ENCODE measurements at places on chromosomes 1 and 21.

DNA sequence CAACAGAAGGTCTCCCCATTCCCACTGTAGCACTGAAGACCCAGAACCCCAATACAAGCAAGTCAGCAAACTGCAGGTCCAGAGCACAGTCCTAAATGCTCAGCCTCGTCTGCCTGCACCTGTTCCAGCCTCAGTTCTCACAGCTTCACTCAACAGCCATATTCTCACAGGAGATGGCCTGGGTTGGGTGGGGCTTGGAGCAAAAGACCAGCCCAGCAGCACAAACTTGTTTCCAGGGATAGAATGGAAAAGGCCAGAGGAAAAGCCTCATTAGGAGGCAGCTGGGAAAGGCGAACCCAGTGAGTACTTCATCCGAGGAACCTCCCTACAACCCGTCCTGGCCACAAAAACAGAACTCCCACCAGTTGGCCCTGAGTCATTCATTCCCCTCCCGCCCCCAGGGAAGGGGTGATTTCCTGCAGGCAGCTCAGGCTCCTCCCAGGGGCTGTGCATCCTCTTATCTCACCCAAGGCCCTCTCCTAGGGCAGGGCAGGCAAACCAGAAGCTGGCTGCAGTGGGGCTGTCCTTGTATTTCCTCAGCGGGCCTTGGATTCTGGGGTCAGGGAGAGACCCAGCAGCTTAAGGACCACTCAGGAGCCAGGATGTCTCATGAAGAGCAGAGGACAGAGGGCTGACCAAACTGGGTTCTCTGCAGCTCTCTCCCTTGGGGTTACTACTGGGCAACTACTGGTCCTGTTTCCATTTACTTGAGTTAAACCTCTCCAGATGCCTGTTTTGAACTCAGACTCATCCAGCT is 7.4 kb upstream of the MPL start:
- no peak for DNase-seq

DNA sequence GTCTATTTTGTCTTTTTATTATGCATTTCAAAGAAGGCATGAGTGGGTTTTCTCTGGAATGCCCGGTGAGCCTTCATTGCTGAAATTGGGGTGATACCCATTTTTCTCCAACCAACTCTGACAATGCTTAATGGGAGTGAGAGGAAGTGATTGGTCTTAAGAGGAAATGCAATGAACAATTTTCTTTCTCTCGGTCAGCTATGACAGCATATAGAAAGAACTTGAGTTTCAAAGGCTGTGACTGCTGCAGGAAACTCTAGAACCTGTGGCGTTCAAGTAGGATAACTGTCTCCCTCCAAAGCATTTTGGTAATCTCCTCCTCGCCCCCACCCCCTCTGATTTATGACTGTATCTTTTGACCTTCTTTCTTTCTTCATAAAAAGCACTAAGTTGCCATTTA is 155.9 kb downstream of the LYPLAL1 start:
- no peak for DNase-seq

DNA sequence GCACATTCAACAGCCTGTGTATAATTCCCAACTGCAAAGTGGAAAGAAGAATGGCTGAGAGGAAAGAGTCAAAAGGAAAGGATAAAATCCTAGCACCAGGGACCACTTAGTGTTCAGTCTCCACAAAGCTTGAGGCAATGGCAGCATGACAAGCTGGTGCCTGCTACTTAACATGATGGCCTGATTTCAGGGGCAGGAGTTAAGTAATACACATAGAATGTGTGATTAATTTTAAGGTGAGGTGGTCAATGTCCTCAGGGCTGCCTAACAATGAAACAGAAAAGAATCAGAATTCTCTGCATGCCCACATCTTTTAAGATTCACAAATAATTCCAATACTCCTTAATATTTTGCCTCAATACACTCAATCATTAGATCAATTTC is 8.9 kb downstream of the P3H1 start:
- no peak for DNase-seq

DNA sequence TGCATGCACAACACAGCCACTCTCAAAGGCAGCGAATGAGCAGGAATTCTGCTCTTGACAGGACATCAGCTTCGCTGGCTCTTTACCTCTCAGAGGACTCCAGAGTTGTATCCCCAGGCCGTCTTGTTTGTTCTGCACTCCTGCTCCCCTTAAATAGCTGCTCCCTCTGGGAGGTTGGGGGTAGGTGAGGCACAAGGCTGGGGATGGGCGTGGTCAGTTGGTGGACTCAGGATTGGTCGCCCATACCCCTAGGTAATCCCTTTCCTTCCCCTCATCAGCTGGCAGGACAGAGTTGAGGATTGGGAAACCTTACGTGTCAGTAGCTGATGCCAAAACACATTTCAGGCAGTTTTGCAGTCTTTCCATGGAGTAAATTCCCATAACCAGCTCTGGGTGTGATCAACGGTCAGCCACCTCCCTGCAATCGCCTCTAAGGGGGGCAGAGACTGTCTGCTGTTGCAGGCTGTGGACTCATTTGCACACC is at the start of gene PLA2G2A:
Gene PLA2G2A, minus strand, starts transcription at position 125 of the 484 bp plus-strand sequence. CDS start 845 bp downstream, outside the sequence.
- no peak for DNase-seq

GRCh38 chr1:236052232-236052993 is 12.5 kb downstream of the NID1 start:
- no peak for DNase-seq

DNA sequence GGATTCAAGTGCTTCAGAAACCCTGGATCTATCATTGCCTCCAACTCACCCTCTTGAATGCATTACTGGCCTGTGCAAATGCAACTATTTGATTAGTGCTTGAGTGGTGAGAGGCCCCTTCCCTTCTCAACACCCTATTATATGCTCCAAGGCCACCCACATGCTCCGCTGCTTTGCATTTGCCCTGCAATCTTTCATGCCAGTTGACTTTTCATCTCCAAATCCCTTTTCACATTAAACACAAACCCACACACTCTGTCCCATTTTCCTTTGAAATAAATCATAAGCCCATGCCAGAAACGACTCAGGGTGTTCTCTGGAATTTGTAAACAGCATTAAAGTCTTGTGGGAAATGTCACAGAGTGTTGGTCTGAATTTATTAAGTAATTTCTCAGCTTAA is 78.9 kb upstream of the CTTNBP2NL start:
- no peak for DNase-seq

GRCh38 chr1:36322786-36323635 is 434 bp downstream of the EVA1B start:
- no peak for DNase-seq

DNA sequence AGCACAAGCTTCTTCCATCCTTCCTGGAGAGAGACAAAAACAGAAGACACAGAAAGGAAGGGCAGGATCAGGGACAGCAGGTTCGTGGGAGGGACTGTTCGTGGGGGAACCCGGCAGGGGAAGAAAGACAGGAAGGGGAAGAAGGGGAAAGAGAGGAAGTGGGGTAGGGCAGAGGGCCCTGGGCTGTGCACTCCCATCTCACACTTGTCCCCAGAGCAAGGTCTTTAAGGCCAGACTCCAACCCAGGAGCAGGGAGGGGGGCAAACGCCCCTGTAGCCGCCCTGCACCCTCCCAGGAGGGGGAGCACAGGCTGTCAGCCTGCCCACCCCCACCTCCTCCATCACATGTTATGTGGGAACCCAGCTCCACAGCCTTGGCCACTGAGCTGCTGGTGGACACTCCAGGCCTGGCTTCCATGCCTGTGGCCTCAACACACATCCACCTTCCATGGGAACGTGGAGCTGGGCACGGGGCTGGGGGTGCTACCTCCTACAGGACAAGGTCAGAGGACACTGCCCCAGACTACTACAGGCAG is 9.3 kb downstream of the SLC19A1 start:
- DNase-seq: no peak

DNA sequence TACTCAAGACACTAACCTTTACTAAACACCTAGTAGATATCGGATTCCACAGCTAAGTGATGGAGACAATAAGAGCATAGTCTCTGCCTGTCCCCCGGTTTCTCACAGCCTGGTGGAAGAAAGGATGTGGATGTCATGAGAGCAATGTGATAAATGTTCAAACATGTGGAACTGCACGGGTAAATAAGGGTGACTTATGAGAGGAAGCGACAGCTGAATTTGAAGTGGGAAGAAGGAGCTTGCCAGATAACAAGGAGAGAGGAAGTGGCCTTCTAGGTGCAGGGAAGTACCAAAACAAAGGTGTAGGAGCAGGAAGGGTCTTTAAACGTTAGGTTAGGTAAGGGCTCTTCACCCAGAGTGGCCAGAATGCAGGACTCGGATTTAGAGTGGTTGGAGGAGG is 178.6 kb upstream of the NRIP1 start:
- no peak for DNase-seq

GRCh38 chr1:218620956-218621355 is 275.8 kb downstream of the TGFB2 start:
- no peak for DNase-seq

- DNase-seq: no peak
These were observed 20.7 kb upstream of the RPE65 start for GRCh38 chr1:68470388-68470970.

- DNase-seq: no peak
These were observed 18.8 kb upstream of the CXADR start for GRCh38 chr21:17494051-17494450.

- DNase-seq: no peak
These were observed 367 bp downstream of the WNT2B start for GRCh38 chr1:112509005-112509659.

GRCh38 chr21:35924714-35925301 is 135.5 kb downstream of the SETD4 start:
- DNase-seq: no peak

- DNase-seq: no peak
These were observed 48.8 kb downstream of the CACNA1E start for GRCh38 chr1:181531951-181532600.

DNA sequence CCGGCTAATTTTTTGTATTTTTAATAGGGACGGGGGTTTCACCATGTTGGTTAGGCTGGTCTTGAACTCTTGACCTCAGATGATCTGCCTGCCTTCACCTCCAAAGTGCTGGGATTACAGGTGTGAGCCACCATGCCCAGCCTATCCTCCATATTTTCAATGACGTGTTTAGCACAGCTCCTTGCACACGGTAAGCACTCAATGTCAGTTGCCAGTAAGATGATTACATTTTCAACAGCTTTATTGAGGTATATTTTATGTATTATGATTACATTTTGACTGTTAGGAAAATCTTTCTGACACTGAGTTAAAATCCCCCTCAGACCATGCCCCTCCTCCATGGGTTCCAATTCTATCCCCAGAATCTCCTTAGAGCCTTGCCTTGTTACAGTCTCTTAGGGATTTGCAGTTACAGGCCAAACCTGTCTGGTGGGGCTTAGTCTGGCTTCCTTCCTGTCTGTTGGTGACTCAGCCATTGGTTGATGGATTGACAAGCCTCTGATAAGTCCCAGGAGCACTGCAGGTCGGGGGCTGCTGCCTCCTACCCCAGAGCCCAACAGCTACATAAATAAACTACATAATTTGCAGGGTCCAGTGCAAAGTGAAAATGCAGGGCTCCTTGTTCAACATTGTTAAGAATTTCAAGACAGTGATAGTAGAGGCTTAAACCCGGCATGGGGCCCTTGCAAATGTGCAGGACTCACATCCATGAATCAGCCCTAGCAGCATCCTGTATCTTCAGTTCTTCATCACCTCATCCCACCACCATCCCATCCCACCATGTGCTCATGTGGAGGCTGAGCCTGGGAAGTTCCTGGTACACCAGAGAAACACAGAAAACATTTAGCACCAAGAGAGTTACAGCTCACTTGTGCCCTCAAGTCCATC is 23.4 kb downstream of the COA7 start:
- DNase-seq: no peak

DNA sequence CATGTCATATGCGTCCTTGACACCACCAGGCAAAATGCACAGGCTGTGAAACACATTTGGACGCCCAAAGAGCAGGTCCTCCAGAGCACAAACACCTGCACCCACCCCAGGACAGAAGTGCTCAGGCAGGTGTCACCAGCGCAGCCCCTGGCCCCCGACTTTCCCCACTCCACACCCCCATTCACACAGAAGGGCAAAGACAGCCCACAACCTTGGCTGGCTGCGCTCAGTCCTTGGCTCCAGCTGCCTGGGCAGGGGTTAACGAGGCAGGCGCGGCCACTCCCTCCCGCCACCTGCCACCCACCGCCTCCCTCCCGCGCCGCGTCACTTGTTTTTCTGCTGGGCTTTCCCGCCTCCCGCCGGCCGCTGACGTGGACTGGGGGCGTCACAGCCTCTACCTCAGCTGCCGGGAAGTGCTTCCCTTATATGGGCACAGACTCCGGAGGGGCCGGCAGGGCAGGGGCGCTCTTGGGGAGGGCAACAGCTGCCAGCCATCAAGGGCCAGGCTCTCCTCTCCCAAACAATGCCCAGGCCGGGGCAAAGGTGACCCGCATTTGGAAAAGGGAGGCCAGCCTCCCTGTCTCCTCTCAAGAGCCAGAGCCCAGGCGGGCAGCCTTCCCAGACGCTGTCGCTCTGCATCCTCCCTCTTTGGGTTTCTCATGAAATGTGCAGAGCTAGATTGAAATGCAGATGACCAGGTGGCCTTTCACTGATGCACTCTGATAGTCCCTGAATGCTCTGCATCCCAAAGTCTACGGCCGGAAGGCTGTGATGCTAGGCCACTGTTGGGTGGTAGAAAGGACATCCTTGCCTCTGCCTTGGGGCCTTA is 14.8 kb upstream of the BTG2 start:
- DNase-seq: peak; percentile 69

DNA sequence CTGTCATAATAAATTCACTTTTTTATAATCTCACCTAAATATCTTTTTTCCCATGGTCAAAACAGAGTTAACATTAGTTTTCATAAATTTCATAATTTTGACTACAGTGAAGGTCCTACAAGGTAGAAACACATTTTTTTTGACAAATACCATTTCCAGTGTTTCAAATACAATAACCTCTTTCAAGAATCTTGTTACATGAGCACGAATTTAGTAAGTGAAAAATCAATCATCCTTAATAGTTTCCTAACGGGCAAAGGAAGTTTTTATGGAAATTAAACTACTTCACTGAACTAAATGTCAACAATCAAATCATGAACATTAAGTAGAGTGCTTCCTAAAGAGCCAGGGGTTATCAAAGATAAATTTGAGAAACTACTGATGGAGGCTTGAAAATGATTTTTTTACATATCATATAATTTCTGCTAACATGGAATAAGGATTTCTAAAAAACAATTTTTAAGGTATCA is 35.4 kb downstream of the ABL2 start:
- DNase-seq: no peak

DNA sequence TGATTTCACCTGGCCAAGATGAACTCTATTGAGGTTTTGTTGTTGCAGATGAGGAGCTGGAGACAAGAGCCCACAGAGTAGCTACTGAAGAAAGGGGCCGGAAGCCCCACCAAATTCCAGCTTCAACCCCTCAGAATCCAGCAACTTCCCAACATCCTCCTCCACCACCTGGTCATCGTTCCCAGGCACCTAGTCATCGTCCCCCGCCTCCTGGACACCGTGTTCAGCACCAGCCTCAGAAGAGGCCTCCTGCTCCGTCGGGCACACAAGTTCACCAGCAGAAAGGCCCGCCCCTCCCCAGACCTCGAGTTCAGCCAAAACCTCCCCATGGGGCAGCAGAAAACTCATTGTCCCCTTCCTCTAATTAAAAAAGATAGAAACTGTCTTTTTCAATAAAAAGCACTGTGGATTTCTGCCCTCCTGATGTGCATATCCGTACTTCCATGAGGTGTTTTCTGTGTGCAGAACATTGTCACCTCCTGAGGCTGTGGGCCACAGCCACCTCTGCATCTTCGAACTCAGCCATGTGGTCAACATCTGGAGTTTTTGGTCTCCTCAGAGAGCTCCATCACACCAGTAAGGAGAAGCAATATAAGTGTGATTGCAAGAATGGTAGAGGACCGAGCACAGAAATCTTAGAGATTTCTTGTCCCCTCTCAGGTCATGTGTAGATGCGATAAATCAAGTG is 14.3 kb downstream of the CD2 start:
- no peak for DNase-seq

Measured in nucleus accumbens (tissue), 56 donors.